Activated T-cell treated with anti-CD3 and anti-CD28 coated beads for 48 hours (primary cell): ENCODE measurements at places on chromosomes 6 and 20.

GRCh38 chr6:139990026-139990686, 615.7 kb upstream of the CITED2 start:
- no peak for DNase-seq

GRCh38 chr6:111486921-111487320, 3.9 kb upstream of the REV3L start:
- no peak for DNase-seq

DNA sequence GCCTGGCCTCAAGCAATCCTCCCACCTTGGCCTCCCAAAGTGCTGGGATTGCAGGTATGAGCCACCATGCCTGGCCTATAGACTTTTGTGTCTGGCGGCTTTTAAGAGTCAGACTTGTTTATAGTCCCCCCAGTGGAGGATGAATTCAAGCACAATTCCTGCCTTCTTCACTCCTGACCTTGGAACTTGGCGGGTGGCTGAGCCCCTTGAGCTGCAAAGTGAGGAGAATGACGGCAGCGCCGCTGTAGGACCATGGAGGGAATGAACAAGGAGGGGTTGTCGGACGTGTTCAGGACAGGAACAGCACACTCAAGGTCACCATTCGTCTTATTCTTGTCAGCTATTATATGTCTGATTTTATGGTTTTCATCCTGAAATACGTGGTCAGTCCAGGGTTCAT, 265.4 kb downstream of the CDH4 start:
- no peak for DNase-seq

DNA sequence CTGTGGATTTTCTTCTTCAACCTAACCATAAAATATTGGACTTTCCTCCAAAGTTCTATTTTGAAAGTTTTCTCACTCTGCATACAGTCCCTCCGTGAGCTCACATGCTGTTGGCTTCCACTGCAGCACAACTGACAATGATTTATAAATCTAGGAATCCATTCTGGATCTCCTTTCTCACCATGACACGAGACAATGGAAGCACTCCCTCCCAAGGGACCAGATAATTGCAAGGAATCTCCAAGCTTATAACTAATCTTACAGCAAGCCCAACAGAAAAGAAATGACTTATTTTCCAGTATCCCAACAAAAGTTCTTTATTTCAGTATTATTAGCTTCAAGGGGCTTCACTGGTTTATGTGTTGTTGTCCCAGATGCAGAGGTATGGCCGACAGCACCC, 729.0 kb downstream of the RFPL4B start:
- DNase-seq = no peak

GRCh38 chr20:4519534-4519933, 202.2 kb upstream of the PRND start:
- DNase-seq = no peak

DNA sequence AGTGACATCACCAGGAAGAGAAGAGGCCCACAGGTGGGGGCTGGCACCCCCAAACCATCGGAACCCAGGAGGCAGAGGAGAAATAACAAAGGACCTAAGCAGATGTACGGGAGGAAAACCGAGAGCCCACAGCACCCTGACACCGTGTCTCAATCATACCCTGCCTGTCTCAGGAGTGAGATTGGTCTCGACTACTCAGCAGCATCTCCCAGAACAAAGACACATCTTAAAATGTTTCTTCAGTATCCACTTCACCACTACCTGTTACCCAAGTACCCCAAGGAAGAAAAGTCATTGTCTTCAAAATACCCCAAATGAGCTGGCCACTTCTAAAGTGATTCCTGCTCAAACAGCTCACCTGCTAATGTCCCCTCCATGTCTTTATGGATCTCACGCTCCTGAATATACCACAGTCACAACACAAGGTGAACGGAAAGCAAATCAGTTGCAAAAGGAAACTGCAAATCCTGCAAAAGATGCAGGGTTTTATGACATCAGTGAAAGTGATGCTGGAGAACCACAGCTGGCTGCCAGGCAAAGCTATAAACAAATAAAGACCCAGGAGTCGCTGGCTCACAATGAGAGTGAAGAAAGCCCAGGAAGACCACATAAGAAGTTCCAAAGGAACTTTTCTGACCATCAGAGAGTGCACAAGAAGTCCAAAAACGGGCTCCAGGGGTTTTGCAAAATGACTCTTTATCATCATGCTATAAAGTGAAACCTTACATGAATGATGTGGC, 44.1 kb downstream of the PREX1 start:
- DNase-seq = no peak
